ENCODE measurements at places on chromosomes 6 and 20.

- DNase-seq = no peak
Observed at GRCh38 chr6:34714663-34715062, 18.1 kb upstream of the ILRUN start.

DNA sequence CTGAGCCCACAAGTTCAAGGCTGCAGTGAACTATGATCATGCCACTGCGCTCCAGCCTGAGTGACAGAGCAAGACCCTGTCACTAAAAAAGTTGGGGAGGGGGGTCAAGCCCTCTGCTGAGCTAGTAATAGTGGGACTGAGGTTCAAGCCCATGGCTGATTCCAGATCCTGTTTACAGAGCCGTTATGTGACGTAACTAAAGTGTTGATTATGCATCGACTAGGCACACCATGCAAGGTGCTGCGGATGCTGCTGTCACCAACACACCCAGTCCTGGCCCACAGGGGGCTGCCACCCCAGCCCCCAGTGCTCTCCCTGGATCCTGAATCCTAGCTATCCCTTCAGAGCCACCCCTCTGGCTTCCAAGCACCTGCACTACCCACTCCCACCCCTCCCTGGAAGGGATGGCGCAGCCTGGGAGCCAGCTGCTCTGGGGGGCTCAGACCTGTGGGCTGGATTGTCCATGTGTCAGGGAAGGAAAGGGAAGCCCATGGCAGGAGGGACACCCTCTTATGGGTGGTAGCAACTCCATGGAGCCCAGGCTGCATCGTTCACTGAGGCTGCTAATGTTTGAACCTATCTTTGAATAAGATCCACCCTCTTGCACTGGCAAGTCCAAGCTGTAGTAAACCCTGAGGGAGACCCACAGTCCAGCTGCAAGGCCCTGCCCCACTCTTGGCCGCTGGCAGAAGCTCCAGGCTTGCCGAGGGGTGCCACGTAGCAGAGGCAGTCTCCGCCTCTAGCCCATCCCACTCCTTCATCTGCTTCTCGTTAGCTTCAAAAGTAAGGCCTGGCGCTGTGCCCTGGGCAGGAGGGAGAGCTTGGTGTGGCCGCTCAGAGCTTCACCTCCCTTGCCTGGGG, 95.0 kb downstream of the SNX5 start:
- peak; percentile 92 for DNase-seq

DNA sequence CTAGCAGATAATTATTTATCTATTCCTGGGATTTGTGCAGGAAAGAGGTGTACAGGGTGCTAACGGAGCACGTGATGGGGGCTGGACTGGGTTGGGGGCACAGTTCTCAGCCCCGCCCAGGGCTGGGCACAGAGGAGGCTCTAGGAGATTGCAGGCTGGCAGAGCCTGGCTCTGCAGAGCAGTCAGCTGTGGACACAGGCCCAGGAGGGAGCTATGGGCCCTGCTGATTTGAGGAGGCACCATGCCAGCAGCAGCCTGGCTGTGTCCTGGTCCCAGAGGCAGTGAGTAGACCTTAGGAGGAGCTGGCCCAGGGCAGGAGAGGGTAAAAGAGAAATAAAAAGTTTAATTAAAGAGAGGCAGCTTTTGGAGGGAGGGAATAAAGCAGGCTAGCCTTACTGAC, 19.3 kb downstream of the MAFB start:
- DNase-seq = no peak

DNA sequence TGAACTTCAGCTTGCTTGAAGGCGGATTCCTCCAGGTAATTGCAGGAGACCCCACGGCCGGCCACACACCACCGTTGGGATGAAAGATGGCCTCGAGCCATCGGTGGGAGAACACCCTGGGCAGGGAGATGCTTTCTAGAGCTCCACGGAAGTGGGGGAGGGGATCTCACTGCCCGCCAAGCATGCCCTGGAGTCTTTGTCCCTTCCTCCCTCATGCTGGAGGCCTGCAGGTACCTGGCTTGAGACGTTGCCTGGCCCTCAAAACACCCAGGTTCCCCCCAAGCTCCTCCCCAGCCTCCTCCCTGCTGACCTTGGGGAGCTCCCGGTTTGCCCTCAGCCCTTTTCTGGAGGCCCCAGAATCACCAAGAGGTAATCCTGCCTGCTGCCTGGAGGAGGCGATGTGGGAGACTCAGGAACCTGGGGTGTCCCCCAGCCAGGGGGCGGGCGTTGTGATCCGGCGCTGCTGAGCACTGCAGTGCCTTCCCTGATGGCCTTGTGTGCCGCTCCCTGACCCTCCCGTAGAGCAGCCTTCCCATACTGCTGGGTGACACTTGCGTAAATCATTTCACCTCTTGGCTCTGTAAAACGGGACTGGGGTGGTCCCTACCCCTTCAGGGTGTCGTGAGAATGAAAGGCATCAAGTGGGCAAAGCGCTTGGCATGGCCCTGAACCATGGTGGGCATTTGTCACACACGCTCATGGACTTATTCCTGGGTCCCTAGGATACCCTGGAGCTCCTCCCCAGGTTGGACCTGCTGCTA, 91.4 kb downstream of the CEBPB start:
- DNase-seq = no peak

GRCh38 chr6:138001750-138002349, 105.4 kb downstream of the PERP start:
- DNase-seq = peak; percentile 46

DNA sequence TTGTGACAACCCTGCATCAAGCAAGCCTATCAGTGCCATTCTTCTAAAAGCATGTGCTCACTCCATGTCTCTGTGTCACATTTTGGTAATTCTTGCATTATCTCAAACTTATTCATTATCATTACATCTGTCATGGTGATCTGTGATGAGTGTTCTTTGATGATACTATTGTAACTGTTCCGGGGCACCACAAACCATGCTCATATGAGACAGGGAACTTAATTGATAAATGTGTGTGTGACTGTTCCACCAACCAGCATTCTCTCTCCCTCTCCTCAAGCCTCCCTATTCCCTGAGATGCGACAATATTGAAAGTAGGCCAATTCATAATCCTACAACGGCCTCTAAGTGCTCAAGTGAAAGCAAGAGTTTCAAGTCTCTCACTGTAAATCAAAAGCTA, 4.0 kb downstream of the HUS1B start:
- no peak for DNase-seq
